ENCODE measurements at places on chromosomes 4 and X. TPM values are rescaled to one million over a fixed set of nuclear protein-coding genes. Genes with fewer than 3 reads are reported as not detected.

DNA sequence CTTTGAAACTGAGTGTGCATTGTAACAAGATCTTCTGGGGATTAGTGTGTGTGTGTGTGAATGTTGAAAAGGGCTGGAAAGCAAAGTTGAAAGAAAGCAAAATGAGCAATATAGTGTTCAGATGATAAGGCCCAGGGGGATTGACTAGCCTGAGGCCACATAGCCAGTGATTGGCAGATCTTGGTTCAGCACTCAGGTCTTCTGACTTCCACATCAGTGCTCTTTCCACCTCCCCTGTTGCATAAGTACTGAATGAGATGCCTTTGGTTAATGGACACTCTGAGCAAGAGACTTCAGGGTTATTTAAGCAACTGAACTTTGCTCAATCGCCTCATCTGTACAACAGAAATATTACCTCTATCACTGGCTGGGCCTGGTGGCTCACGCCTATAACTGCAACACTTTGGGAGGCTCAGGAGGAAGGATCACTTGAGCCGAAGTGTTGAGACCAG is 120.4 kb downstream of the TMEM164 start:
- no peak for DNase-seq

GRCh38 chr4:156820931-156821330 is 150.7 kb downstream of the PDGFC start:
- DNase-seq = no peak

DNA sequence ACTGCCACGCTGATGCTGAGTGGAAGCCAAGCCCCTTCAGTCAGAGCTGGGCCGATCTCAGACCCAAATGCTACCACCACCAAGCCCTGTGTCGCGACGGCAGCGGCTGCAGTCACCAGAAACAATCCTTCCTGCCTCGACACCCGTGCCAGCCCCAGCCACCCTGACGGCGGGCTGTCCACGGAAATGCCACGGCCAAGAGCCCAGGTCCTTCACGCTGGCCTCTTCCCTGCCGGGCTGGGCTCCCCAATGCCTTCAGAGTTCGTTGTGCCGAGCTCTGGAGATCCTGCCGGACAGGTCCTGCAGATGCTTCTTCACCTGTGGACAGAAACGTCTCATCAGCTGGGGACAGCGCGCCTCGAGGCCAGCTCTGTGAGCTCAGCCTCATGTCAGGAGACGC is 19.5 kb downstream of the LRPAP1 start:
- no peak for DNase-seq

- DNase-seq = no peak
Observed at GRCh38 chr4:85756938-85757337, 282.0 kb downstream of the ARHGAP24 start.

DNA sequence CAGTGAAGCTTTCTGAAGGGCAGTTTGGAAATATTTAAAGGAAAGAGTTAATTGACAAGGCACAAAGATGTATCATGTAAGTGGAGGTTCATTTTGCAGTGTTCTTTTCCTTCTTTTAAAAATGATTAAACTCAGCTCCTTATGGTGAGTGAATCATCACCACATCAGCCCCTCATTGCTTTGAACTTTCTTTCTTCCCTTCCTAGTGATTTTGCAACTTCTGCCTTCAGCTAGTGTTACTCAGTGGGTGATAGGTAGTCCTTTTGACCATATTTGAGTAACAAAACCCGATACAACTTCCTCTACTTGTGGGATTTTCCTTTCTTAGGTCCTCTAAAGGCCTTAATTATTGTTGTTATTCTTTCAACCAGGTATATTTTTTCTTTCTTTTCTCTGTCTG is 8.2 kb downstream of the ZCCHC4 start:
- no peak for DNase-seq

DNA sequence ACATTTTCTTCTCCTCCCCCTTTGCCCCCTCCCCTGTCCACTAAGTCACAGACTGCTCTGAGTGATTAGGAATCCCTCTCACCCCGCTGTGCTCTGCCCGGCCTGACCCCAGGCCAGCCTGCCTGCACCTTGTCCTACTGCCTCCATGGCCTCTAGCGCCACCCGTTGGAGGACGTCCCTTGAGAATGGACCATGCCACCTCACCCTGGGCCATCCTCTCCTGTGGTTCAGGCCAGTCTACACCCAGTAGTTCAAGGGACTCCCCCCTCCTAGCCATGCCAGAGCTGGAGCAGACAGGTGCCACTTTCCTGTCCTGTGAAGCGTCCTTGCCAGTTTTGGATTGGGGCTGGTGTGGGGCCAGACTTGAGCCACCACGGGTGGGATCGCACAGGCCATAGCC is 9.7 kb upstream of the IRAK1 start:
- DNase-seq = peak; percentile 21

The ATP8A1 gene
- total RNA-seq = 14.0 TPM

DNA sequence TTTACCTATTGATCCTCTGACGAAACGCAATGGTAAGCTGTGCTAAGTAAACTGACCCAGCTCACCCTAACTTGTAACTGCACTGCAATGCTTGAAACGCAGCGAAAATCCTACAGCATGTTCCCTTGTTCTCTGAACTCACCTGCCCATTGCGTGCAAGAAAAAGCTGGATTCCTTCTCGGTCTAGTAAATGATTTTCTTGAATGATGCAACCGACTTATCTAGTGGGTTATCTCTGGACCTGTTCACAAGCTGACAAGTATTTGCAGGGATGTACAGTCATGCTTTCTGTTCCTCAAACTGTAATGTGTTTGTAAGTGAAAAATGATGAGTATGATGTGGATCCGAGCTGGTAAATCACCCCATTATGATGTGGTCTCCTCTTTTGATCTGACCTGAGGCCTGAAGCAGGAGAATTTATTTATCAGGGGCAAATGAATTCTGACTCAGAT is 140.1 kb downstream of the BTC start:
- DNase-seq = no peak

The F11 gene
- 0.52 TPM for total RNA-seq

- DNase-seq = no peak
Observed at GRCh38 chr4:25068386-25068785, 37.6 kb upstream of the LGI2 start.

The SLC9B1 gene
- 0.20 TPM for total RNA-seq

The SGMS2 gene
- total RNA-seq = 23.1 TPM

The NPY2R gene
- not detected for total RNA-seq

The BGN gene
- total RNA-seq = 40.6 TPM

The CISD2 gene
- total RNA-seq = 20.1 TPM

The PNMA5 gene
- not detected for total RNA-seq

DNA sequence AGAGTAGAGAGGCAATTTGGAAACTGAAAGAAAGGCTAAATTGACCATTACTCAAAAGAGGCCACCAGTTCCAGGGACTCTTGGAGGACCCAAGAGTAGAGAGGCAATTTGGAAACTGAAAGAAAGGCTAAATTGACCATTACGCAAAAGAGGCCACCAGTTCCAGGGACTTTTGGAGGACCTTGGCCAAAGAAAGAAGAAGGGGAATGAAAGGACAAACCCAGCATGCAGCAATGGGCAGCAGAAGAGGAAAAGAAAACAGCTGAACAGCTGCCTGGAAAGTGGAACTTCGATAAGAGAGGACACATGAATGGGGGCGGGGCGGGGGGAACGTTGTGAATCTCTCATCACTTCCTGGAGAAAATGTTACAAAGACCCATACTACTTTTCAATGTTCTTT is 80.8 kb downstream of the PALLD start:
- no peak for DNase-seq

GRCh38 chrX:148380107-148380506 is 120.3 kb upstream of the AFF2 start:
- DNase-seq = no peak

DNA sequence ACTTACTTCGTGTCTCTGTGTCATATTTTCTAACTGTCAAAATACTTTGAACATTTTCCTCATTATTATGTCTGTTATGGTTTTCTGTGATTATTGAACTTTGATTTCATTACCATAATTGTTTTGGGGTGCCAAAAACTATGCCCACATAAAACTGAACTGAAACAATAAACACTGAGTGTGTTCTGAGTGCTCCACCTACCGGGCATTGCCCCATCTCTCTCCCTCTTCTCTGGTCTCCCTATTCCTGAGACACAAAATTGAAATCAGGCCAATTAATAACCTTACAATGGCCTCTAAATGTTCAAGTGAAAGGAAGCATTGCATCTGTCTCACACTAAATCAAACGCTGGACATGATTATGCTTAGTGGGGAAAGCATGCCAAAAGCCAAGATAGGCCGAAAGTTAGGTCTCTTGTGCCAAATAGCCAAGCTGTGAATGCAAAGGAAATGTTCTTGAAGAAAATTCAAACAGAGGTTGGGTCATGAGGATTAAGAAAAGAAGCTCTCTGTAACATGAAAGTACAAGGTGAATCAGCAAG is 972.3 kb downstream of the PCDH7 start:
- no peak for DNase-seq

- DNase-seq = no peak
Observed at GRCh38 chr4:77120886-77121508, 36.0 kb upstream of the CCNG2 start.

The RPS6KA3 gene
- 35.6 TPM for total RNA-seq
